ENCODE measurements at places on chromosomes 3 and 15. TPM values are rescaled to one million over a fixed set of nuclear protein-coding genes. Genes with fewer than 3 reads are reported as not detected.

MRAS gene
- 209 TPM for total RNA-seq

- DNase-seq, result peak; percentile 65
Observed at GRCh38 chr3:185397676-185398075, 34.7 kb downstream of the MAP3K13 start.

GRCh38 chr15:34365091-34365825 lies 1.7 kb downstream of the LPCAT4 start:
- DNase-seq, result no peak

- no peak for DNase-seq
Observed at GRCh38 chr3:104514371-104514770, 852.3 kb upstream of the ALCAM start.

SHC4 gene
- 17.7 TPM for total RNA-seq

EHHADH gene
- 7.1 TPM for total RNA-seq

- no peak for DNase-seq
Observed at GRCh38 chr15:47820747-47821319, 103.5 kb downstream of the SEMA6D start.

DNA sequence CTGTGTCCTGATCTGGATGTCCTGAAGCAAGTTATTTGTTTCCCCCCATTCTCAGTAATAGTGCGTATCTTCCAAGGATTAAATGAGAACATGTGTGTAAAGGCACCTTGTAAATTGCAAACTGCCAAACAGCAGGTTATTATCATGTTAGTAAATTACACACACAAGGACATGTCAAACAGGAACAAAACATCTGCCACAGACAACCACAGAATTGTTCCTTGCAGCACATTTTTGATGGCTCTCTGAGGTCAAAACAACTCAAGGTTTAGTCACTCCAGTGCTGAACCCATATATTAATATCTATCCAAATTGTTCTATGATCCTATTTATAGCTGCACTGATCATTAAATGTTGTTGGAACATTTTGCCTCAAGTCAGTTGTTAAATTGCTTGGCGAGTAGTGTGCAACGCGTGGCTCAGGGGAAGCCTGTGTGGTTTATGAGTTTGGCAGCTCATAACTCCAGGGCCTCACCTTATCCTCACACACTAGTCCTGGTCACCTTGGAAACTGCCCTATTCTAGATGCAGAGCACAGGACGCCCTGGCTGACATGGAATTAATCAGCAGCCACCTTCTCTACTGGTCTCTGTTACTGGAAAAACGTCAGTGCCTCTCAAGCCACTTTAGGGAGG lies 46.3 kb upstream of the CDV3 start:
- no peak for DNase-seq

DNA sequence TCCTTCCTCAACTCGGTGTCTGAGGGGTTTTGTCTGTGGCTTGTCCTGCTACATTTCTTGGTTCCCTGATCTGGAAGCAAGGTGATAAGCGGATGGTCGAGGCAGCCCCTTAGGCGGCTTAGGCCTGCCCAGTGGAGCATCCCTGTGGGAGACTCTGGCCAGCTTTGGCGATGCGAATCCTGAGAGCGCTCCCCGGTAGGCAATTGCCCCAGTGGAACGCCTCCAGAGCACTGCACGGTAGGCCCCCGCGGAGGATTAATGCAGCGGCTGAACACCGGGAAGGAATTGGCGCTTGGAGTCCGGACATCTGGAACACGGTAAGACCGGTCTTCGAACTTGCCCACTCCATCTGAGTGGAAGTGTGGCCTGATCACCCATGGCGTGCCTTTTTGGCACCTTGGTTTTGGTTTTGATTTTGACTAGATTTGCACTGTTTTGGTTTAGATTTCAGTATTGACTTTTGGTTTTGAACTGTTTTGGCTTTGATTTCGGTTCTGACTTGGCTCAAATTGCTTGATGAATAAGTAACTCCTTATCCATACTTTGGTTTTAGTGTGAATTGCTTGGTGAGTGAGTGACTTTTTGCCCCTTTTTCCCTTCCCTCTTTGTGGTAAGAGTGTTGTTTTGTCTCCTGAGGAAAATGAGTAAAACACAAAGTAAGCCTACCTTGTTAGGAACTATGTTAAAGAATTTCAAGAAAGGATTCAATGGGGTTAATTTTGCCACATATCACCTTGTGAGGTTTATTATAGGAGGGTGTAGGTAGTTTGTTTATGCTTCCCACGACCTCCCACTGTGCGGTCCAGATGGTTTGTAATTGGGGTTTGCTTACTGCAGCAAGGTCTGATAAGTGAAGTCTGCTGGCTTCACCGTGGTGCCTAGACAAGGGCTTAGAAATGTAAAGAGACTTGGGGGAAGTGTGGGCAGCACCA lies 27.1 kb upstream of the GPR156 start:
- DNase-seq, result no peak

DNA sequence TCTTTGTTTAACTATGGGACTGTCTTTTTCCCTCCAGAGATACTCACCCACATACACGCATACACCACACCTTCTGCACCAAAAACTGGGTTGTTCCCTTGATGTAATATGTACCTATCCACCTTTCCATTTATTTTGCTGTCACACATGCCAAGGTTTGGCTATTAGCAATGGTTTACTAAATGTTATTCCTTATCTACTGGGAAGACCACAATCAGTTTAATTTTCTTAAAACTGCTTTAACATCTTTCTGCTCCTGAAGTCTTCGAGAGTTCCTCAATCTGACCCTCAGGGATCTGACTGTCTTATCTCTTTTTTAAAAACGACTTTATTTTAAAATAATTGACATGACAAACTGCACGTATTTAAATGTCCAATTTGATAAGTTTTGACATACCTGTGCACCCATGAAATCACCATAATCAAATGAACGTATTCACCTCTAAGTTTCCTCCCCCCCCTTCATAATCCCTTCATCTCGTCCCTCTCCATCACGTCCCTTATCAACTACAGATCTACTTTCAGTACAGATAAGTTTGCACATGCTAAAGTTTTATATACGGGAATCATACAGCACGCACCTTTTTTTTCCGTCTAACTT lies 805 bp upstream of the TRPM7 start:
- DNase-seq, result no peak

ZPLD1 gene
- total RNA-seq, result not detected

GRCh38 chr3:124492824-124493223 lies 237.4 kb upstream of the UMPS start:
- DNase-seq, result peak; percentile 74

CEP63 gene
- 35.6 TPM for total RNA-seq

GRCh38 chr15:67753891-67754290 lies 71.4 kb upstream of the SKOR1 start:
- DNase-seq, result no peak

IL17RD gene
- 10.2 TPM for total RNA-seq

CADM2 gene
- total RNA-seq, result 311 TPM

- DNase-seq, result no peak
Observed at GRCh38 chr15:56820333-56820732, 87.0 kb upstream of the ZNF280D start.

- DNase-seq, result no peak
Observed at GRCh38 chr3:32630266-32630665, 54.7 kb upstream of the CNOT10 start.

EPHA3 gene
- 11.2 TPM for total RNA-seq

CFAP161 gene
- total RNA-seq, result 0.40 TPM

GRCh38 chr3:89311581-89311980 lies 204.2 kb downstream of the EPHA3 start:
- DNase-seq, result no peak

DNA sequence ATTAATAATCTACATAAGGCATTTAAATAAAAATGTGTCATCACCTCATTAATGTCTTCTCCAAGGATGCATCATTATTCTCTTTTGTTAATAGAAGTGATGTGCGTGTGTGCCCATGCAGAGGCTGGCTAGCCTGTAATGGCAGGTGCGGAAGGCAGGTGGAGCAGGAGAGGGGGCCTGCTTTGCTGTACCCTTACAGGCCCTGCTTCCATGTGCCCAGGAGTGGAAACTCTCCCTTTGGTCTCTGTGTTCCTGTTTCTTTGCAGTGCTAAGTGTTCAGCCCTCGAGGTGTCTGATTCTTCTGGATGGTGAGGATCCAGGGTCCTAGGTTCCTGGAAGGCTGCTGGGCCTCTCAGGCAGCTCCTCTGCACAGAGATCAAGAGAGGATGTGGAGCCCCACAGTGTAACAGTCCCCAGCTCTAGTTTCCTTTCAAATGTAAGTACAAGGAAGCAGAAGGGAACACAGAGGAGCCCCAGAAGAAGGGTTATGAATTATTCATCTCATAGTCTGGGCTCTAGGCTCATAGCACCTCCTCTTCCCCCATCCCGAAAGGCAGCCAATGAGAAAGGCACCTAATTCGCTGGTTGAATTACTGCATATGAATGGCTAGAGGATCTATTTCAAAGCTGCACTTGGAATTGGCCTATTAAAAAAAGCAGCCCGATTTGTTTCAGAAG lies 39.2 kb upstream of the AGBL1 start:
- DNase-seq, result no peak
